ENCODE measurements at places on chromosomes 1 and 21. TPM values are rescaled to one million over a fixed set of nuclear protein-coding genes. Genes with fewer than 3 reads are reported as not detected.

FAM72A gene
- not detected for total RNA-seq

GPA33 gene
- 0.15 TPM for total RNA-seq

HES3 gene
- total RNA-seq: not detected

ARHGAP30 gene
- 7.9 TPM for total RNA-seq

TEX38 gene
- not detected for total RNA-seq

APOBEC4 gene
- not detected for total RNA-seq

NIBAN1 gene
- 34.7 TPM for total RNA-seq

DNA sequence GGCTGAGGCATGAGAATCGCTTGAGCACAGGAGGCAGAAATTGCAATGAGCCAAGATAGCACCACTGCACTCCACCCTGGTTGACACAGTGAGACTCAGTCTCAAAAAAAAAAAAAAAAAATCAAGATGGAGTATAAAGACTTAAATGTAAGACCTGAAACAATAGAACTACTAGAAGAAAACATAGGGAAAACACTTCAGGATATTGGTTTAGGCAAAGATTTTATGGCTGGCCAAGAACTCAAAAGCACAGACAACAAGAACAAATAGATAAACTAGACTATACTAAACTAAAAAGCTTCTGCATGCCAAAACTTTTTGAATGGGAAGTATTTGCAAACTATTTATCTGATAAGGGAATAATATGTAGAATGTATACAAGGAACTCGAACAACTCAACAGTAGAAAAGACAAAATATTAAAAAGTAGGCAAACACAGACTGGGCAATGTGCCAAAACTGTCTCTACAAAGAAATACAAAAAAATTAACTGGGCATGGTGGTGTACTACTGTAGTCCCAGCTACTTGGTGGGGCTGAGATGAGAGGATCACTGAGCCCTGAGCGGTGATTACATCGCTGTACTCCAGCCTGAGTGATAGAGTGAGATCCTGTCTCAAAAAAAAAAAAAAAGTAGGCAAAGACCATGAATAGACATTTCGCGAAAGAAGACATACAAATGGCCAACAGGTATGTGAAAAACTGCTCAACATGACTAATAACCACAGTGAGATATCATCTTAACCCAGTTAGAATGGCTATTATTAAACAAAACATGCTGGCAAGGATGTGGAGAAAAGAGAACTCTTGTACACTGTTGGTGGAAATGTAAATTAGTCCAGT is 25.3 kb downstream of the DTL start:
- no peaks in the 10 kb centered on the region for H3K27me3 ChIP-seq
- no peaks in the 10 kb centered on the region for H3K36me3 ChIP-seq
- no peak overlapping the region for H3K27ac ChIP-seq

- H3K4me3 ChIP-seq: no peak overlapping the region
- peaks cover 4% of the 10 kb centered on the region for H3K4me1 ChIP-seq
- DNase-seq: no peak
- no peaks in the 10 kb centered on the region for H3K36me3 ChIP-seq
- H3K27ac ChIP-seq: peak overlapping the region; percentile 7
These were observed 6.5 kb upstream of the ATP1A2 start for GRCh38 chr1:160108888-160109662.

DNA sequence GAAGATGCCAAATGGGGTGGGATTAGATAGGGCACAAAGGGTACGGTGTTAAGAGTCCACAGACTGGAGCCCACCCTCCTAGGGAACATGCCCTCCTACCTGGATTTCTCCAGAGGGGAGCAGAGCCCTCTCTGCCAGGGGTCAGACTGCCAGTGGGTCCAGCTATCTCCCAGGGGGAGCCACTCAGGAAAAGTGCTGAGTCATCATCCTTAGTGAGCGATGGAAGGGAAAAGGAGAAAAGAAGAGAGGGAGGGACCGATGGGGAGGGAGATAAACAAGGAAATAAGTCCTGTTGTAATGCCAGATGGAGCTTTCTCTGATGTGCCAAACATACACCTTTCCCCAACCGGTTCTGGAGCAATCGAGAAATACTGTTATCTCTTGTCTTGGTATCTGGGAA is 30.4 kb upstream of the CYP4B1 start:
- H3K4me3 ChIP-seq: no peak overlapping the region
- H3K27me3 ChIP-seq: no peaks in the 10 kb centered on the region
- no peaks in the 10 kb centered on the region for H3K4me1 ChIP-seq

- H3K27ac ChIP-seq: no peak overlapping the region
- no peaks in the 10 kb centered on the region for H3K36me3 ChIP-seq
- no peaks in the 10 kb centered on the region for H3K27me3 ChIP-seq
- H3K4me1 ChIP-seq: no peaks in the 10 kb centered on the region
- DNase-seq: no peak
These were observed 16.9 kb downstream of the MTF2 start for GRCh38 chr1:93095804-93096585.

- H3K27ac ChIP-seq: peak overlapping the region; percentile 80
- H3K36me3 ChIP-seq: no peaks in the 10 kb centered on the region
- no peaks in the 10 kb centered on the region for H3K27me3 ChIP-seq
- H3K4me1 ChIP-seq: no peaks in the 10 kb centered on the region
These were observed 65.2 kb upstream of the VAMP3 start for GRCh38 chr1:7705908-7706216.

DNA sequence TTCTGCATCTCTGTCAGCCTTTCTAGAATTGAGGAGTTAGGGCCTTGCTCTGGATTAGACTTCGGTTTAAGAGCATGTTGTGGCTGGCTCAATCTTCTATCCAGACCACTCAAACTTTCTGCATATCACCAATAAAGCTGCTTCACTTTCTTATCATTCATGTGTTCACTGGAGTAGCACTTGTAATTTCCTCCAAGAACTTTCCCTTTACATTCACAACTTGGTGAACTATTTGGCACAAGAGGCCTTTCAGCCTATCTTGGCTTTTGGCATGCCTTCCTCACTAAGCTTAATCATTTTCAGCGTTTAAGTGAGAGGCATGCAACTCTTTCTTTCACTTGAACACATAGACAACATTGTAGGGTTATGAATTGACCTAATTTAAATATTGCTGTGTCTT is 3.6 kb upstream of the HORMAD1 start:
- no peaks in the 10 kb centered on the region for H3K27me3 ChIP-seq
- H3K27ac ChIP-seq: no peak overlapping the region
- DNase-seq: no peak

DNA sequence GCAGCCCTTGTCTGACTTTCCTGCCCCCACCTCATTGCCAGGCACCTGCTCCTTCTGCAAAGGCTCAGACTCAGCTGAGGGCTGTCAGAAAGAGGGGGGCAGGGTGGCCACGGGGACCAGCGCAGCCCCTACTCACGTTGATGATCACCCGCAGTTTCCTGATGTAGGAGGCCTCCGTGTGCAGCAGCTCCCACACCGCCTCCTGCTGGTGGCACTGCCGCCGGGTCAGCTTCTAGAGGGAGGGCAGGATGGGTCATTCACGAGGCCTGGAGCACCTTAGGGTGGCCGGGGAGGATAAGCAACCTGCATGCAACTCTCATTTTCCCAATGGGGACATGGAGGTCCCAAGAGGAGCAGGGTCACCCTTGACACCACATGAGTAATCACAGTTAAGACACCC is 6.4 kb upstream of the TNFRSF25 start:
- H3K4me1 ChIP-seq: no peaks in the 10 kb centered on the region
- no peak overlapping the region for H3K27ac ChIP-seq
- no peak overlapping the region for H3K4me3 ChIP-seq

DNA sequence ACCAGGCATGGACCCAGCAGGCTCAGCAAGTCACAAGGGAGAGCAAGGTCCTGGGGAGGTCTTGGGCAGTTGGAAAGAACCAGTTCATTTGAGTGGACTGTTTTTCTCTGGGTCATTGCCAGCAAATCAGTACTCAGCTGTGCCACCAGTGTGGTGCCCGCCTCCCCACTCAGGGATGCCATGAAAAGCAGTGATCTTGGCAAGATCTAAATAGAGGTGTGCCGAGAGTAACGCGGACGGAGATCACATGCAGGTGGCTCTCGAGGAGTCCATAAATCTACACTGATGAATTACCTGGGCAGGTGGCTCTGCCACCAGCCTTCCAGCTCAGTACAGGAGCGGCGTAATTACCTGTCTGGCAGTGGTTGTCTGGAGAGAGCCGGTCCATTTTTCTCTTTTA is 642.2 kb downstream of the PTPRU start:
- H3K4me1 ChIP-seq: no peaks in the 10 kb centered on the region
- H3K36me3 ChIP-seq: no peaks in the 10 kb centered on the region
- H3K4me3 ChIP-seq: no peak overlapping the region

- no peaks in the 10 kb centered on the region for H3K36me3 ChIP-seq
- peak overlapping the region; percentile 13 for H3K27ac ChIP-seq
- H3K4me1 ChIP-seq: peaks cover 6% of the 10 kb centered on the region
- no peaks in the 10 kb centered on the region for H3K27me3 ChIP-seq
- no peak for DNase-seq
These were observed 13.8 kb downstream of the UBE4B start for GRCh38 chr1:10046356-10047085.

DNA sequence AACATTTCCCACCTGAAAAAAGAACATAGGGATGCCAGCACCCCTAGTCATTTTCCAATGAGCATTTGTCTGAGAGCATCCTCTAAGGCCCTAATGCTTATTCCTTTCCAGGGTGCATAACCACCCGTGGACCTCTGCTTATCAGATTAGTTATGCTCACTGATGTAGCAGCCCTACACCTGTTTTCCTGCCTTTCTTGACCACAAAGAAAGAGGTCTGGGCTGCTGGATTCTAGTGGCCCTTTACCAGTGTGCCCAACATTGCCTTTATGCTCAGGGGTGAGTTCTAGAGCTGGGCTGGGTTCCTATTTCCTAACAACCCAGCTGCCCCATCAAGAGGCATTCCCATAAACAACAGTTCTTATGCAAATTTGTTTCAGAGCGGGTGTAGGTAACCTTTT is 20.3 kb upstream of the PM20D1 start:
- no peak for DNase-seq
- H3K27ac ChIP-seq: no peak overlapping the region
- H3K27me3 ChIP-seq: no peaks in the 10 kb centered on the region
- no peaks in the 10 kb centered on the region for H3K4me1 ChIP-seq
- H3K36me3 ChIP-seq: no peaks in the 10 kb centered on the region
- H3K4me3 ChIP-seq: no peak overlapping the region

GRCh38 chr21:31022306-31022705 is 16.0 kb downstream of the KRTAP19-8 start:
- H3K27ac ChIP-seq: no peak overlapping the region
- no peaks in the 10 kb centered on the region for H3K4me1 ChIP-seq
- no peaks in the 10 kb centered on the region for H3K36me3 ChIP-seq
- no peak overlapping the region for H3K4me3 ChIP-seq
- no peak for DNase-seq

- no peaks in the 10 kb centered on the region for H3K4me1 ChIP-seq
- H3K36me3 ChIP-seq: no peaks in the 10 kb centered on the region
- H3K27me3 ChIP-seq: no peaks in the 10 kb centered on the region
These were observed 39.2 kb downstream of the CAMK2N1 start for GRCh38 chr1:20446796-20447195.

DNA sequence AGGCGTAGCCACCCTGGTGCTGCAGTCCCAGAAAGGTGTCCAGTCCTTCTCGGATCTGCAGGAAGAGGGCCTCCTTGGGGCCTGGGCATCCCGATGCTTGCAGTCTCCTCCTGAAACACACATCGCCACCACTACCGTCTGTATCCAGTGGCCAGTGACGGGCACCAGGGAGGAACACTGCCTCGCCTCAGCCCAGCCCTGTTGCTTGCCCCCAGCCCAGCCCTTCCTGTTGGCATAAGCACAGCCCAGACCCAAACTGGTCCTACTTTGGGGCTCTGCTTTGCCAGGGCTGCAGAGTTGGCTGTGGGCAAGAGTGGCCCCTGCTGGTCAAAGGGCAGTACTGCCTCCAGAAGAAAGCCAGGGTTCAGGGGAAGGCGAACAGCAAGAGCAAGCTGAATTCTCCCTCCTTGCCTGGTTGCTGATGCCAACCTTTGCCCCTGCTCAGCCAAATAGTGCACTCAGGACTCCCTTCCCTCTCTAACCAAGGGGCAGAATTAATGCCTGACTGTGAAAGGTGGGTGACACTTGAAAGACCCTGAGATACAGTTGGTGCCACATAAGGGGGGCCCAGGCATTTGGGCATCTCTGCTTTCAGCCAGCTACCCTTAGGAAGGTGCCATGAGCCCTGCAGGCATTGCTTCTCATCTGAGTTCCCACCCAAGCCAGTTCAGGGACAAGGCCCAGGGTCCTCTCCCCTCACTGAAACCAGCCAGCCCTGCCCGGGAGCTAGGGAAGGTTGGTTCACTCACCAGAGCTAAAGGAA is 11.1 kb upstream of the ARHGEF2 start:
- H3K27ac ChIP-seq: peak overlapping the region; percentile 59
- H3K36me3 ChIP-seq: no peaks in the 10 kb centered on the region
- no peaks in the 10 kb centered on the region for H3K27me3 ChIP-seq
- peak overlapping the region; percentile 30 for H3K4me3 ChIP-seq
- no peaks in the 10 kb centered on the region for H3K4me1 ChIP-seq

- peak overlapping the region; percentile 67 for H3K27ac ChIP-seq
- peak; percentile 32 for DNase-seq
- peak overlapping the region; percentile 40 for H3K4me3 ChIP-seq
- H3K4me1 ChIP-seq: no peaks in the 10 kb centered on the region
- H3K36me3 ChIP-seq: no peaks in the 10 kb centered on the region
- no peaks in the 10 kb centered on the region for H3K27me3 ChIP-seq
These were observed 19.7 kb downstream of the MFAP2 start for GRCh38 chr1:16960560-16961296.

DNA sequence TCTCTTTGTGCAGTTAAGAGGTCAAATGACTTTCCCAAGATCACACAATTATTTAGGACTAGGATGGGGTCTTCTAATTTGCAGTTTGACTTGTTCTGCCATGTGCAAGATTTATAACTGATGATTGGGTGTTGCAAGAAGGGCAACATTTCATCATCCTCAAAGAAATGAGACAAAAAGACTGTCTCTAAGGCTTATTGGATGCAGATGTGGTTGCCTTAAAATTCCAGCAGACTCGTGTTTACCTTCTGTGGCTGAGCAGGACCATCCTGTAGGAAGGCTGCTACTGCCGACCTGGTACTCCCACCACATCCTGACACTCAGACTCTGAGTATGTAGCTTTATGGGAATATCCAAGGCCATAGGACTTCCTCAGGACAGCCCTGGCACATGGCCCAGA is 99.9 kb upstream of the SGIP1 start:
- H3K27me3 ChIP-seq: no peaks in the 10 kb centered on the region
- no peaks in the 10 kb centered on the region for H3K36me3 ChIP-seq
- no peak for DNase-seq
- no peak overlapping the region for H3K27ac ChIP-seq

DNA sequence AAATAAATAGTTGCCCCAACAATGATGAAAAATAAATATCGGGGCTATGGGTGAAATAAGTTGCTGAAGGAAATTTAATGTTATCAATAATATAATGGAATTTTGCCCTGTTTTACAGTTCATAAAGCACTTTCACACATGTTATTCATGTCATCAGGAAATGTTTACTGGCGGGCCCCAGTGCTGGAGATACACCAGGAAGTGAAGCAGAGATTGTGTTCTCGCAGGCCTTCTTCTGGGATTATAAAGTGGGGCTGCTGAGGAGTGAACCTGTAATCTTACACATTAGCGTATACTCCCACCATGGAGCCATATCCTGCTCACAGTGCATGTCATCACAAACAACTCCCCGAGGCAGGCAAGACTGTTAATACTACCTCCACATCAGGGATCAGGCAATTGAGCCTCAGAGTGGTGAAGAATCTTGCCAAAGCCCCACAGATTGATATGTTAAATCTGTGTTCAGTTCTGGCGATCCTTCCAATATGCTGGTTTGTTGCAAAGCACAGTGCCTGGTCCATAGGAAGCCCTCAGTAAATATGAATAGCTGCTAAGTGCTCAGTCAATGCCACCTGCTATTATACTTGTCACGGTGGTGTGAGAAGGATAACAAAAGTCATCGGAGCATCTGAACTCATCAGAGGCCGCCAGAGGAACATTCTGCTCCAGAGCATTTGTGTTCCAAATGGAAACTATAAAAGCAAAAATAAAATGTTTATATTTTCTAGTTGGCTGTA is 104.4 kb upstream of the UBE2U start:
- no peak overlapping the region for H3K4me3 ChIP-seq
- no peak for DNase-seq
- no peaks in the 10 kb centered on the region for H3K4me1 ChIP-seq
